Head of caudate nucleus (tissue), 42 donors: ENCODE measurements at places on chromosomes 5 and 9.
A peak's percentile ranks its signal among the peaks of the same experiment; 100 is the strongest.

- no peak for DNase-seq
Measured at GRCh38 chr5:103741984-103742383, 179.4 kb upstream of the NUDT12 start.

DNA sequence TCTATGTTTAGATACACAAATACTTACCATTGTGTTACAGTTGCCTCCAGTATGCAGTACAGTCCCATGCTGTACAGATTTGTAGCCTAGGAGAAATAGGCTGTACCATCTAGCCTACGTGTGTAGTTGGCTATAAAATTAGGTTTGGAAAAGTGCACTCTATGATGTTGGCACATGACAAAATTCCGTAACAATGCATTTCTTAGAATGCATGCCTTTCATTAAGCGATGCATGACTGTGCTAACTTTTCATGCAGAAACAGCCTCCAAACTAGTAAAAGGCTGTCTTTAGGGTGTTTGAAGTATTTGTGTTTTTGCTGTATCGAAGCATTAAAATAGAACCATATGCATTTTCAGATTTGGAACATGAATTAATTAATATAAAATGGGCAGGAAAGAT, 157.9 kb downstream of the RMI1 start:
- no peak for DNase-seq

GRCh38 chr9:136109351-136110081, 9.2 kb downstream of the TMEM250 start:
- peak; percentile 94 for DNase-seq

- no peak for DNase-seq
Measured at GRCh38 chr5:87053146-87053545, 214.5 kb upstream of the RASA1 start.

- DNase-seq, result no peak
Measured at GRCh38 chr9:77926371-77926878, 105.2 kb downstream of the GNAQ start.
